ENCODE measurements at places on chromosomes 12 and 14.

- DNase-seq: no peak
These were observed 47.7 kb downstream of the SPRING1 start for GRCh38 chr12:116689979-116690744.

GRCh38 chr14:35438910-35439713 lies 34.6 kb upstream of the NFKBIA start:
- no peak for DNase-seq

DNA sequence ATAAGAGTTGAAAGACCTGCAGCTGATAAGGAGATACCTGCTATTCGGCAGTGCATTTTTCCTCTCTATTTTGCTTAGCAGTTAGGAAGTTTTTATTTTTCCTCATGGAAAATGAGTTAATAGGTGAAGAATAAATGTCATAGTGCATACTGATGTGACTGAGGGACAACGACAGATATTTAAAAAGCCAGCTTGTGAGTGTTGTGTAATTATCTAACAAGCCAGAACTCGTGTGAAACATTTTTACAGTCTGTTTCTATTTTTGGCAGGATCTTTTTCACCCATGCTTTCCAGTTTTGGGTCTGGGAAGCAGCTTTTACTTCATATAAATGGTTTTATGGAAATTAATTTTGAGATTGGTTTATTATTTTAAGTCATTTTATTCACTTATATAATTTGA lies 2.9 kb downstream of the FBXO34 start:
- no peak for DNase-seq

DNA sequence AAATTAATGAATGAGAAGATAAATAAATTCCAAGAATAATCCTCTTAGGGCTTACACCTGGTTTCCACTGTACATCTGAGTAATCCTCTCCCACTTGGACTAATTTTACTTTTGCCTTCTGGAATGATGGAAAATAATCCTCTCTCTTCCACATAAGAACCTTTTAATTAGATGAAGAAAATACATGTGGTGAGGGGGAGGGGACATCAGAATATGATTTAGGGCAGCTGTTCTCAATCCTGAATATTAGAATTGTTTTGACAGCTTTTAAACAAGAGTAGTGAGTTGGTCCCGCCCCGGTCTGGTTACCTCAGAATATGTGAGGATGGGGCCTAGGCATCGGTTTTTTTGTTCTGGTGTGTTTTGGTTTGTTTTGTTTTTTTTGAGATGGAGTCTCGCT lies 51.5 kb downstream of the HECTD4 start:
- no peak for DNase-seq

- DNase-seq: no peak
These were observed 10.4 kb downstream of the ZDHHC22 start for GRCh38 chr14:77131206-77131605.

GRCh38 chr12:27583057-27583797 lies 59.2 kb downstream of the PPFIBP1 start:
- no peak for DNase-seq

DNA sequence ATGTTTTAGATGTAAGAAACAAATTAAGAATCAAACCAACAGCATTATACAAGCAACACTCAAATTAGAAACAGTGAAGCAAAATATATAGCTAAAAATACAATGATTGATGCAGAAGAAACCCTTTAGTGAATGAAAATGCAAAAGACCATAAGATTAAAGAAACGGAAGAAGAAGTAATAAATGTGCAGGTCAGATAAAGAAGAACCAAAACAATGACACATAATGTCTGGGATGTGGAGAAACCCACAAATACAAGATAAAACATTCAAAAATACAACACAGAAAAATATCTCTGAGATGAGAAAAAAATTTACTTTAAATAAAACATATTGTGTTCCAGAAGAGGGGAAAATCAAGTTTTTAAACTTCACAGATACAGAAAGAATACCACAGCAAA lies 73.4 kb upstream of the AVPR1A start:
- no peak for DNase-seq

GRCh38 chr14:86912709-86913108 lies 1080.3 kb downstream of the GALC start:
- DNase-seq: no peak

DNA sequence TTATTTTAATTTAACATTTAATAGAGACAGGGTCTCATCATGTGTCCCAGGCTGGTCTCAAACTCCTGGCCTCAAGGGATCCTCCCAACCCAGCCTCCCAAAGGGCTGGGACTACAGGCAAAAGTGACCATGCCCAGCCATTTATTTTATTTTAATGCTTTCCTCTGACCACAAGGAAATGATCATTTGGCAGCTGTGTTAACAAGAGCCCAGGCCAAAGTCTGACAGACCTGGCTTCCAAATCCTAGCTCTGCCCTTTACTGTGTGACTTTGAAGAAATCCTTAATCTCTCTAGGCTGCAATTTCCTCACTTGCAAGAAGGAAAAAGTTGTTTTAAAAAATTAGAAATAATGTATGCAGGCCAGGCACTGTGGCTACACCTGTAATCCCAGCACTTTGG lies 16.7 kb upstream of the GCH1 start:
- no peak for DNase-seq

DNA sequence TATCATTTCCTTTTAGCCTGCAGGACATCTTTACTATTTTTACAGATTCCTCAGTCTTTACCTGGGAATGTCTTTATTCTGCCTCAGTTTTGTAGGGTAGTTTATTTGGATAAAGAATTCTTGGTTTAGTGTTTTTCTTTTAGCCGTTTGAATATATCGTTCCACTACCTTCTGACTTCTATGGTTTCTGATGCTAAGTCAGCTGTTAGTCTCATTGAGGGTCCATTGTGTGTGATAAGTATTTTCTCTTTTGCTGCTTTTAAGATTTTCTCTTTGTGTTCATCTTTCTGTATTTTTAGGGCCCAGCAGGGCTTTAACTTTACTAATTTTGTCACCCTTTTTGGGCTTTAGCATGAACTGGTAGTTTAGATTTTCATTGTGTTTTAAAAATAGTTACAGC lies 113.5 kb downstream of the MNAT1 start:
- DNase-seq: no peak
